GM10248 (cell line): ENCODE measurements at places on chromosomes 5 and 9.
A peak's percentile ranks its signal among the peaks of the same experiment; 100 is the strongest.

- DNase-seq, result no peak
Observed at GRCh38 chr9:137691646-137692351, 73.0 kb downstream of the EHMT1 start.

DNA sequence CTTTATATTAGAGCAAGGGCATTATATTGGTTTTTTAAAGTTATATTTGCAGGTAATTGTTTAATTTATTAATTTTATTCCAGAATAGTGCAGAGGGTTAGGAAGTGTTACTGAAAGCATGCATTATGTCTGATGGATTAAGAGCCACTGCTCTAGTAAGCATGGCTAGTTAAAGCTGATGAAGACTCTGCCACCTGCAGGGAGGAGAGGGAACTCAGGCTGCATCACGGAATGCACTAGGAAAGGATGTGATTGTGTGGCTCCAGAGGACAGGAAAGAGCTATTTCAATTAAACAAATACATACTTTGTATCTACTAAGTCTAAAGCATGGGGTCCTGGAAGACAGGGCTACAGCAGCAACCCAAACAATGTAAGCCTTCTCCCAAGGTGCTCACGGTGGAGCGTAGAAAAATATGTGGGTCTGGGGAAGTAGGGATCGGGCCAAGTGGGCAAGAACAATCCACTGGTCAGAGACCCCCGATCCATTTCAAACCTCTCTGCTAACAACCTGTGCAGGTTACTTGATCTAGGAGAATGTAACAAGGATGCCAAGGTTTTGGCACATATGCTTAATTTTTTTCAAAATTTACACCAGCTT, 15.3 kb upstream of the GRXCR2 start:
- no peak for DNase-seq

DNA sequence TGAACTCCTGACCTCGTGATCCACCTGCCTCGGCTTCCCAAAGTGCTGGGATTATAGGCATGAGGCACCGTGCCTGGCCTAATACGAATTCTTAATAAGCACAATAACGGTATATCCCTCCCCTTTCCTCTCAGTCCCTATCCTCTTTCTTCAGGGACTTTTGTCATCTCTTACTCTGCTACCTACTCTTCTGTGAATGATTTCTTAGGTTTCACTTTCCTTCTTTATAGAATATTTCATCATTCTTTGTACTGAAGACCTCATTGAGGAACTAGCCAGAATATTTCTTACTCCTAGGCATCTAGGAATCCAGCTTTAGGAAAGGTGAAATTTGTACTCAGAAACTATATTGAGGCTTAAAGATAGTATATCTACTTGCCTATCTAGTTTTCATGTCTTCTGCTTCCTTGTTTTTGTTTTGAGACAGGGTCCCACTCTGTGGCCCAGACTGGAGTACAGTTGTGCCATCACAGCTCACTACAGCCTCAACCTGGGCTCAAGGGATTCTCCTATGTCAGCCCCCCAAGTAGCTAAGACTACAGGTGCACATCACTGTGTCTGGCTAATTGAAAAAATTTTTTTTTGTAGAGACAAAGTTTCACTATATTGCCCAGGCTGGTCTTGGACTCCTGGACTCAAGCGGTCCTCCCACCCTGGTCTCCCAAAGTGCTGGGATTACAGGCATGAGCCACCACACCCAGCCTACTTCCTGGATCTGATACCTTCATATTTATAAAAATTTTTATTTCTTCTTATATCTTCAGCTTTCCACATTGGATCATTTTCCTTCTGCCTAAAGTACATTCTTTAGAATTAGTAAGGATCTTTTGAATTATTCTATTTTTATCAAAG, 69.7 kb downstream of the GPBP1 start:
- DNase-seq, result peak; percentile 38

DNA sequence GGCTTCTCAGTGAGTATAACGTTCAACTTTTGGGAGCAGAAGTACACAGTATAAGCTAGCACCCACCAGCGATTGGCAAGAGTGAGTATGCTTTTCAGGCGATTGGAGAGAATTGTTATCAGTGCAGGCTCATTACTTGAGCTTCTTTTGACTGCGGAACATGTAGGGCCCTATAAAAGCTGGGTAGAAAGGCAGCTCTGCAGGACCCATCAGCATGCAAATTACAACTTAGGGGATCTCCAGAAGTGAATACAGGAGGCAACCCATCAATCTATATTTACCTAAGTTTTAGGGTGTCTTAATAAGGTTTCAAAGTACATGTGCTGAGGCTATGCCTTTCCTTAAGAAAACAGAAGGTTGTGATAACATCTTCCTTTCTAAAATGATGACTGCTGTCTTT, 225.0 kb downstream of the MLLT3 start:
- DNase-seq, result no peak

DNA sequence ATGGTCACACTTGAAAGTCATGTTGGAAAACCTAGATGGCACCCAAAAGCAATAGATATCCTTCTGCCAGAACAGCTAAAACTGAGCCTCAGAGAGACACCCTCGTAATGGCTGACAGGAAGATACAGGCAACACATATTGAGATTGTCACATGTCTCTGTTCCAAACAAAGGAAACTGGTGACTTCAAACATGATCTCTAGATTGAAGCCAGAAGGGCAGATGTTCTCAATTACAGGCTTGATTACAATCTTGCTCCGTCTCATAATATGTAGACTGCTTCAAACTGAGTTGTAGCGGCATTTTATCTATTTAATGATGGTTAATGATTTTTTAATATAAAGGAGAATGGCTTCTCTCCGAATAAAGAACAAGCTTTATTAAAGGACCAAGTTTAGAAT, 774.3 kb downstream of the KCTD16 start:
- DNase-seq, result no peak

DNA sequence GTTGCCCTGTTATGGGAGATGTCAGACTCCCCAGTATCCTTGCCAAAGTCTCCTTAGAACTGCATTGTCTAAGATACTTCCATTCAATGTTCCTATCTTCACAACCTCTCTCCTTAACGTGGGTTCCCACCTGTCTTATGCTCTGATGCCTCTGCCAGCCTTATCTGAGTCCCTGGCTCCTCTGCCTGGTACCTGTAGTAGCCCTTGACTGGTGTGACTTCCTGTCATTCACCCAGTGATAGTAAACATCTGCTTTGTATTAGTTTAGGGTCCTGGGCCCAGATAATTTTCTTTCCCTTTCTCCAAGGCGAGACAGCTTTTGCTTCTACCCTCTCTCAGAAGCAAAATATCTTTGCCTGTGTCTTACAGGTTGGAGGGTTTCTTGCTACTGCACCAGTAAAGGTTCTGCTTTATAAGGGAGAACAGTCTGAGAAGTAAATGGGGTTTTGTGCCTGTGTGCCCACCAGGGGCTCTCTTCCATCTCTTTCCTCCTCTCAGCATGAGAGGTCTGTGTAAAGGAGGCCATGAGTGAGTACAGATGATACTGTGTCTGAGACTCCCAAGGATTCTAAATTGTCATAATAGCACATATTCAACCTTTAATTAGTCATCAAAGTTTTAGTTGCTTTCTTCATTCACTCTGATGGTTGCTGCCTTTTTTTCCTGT, 220.8 kb downstream of the PRR16 start:
- no peak for DNase-seq

GRCh38 chr5:59021286-59021673, 438.4 kb downstream of the RAB3C start:
- no peak for DNase-seq

DNA sequence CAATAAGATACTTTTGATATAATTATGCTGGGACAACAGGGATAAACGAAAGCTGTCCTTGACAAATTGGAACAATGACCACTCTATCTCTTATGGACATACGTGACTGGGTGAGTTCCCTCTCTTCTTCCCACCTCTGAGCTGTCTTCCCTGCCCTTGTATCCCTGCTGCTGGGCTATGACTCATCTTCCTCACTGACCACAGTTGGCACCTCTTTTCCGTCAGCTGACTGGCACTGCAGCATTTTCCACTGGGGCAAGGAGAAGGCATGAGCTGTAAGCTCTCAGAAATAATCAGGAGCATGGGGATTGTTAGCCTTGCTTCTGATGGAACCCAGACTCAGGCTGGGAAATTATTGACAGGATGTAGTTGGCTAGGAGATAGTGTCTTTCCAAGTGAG, 48.7 kb downstream of the PCSK1 start:
- no peak for DNase-seq

DNA sequence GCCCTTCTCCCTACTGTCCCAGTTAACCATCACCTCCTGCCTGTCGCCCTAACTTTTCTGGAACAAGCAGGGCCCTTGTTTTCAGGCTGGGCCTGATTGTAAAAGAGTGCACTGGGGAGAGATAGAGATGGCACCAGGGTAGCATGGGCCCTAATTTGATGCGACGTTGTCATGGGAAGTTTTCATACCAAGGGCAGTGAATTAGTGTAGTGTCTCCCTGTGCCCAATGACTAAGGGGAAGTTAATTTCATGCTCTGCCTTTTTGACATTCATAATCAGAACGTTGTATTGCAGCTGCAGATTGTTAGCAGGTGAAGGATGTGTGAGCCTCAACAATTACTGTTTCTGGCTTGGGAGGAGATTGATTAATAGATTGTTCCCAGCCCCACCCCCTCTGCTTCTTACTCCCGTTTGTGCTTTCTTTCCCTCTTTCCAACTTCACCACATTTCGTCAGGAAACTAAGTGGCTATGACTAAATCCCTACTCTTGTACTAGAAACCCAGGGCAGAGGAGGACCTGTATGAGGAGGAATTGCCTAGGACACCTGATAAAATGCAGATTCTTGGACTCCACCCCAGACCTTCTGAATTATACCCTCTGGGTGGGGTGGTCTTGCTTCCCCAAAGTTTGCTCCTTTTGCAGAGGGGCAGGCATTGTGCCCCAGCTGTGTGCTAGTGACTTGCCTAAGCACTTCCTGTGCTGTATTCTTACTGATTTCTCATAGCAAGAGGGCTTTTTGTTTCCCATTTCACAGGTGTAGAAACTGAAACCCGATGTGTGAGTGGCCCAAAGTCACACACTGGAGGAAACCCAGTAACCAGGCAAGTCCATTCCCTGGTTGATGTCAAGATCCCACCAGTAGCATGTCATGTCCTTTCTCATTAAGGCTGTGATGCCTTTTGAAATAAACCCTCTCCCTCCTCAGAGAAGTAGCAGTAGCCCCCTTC, 56.3 kb downstream of the DAB2IP start:
- DNase-seq, result peak; percentile 69

GRCh38 chr9:103941104-103941503, 153.0 kb upstream of the SMC2 start:
- DNase-seq, result no peak

- DNase-seq, result no peak
Observed at GRCh38 chr5:40224421-40224820, 455.3 kb upstream of the PTGER4 start.

- DNase-seq, result no peak
Observed at GRCh38 chr9:69976152-69976551, 67.5 kb upstream of the MAMDC2 start.

DNA sequence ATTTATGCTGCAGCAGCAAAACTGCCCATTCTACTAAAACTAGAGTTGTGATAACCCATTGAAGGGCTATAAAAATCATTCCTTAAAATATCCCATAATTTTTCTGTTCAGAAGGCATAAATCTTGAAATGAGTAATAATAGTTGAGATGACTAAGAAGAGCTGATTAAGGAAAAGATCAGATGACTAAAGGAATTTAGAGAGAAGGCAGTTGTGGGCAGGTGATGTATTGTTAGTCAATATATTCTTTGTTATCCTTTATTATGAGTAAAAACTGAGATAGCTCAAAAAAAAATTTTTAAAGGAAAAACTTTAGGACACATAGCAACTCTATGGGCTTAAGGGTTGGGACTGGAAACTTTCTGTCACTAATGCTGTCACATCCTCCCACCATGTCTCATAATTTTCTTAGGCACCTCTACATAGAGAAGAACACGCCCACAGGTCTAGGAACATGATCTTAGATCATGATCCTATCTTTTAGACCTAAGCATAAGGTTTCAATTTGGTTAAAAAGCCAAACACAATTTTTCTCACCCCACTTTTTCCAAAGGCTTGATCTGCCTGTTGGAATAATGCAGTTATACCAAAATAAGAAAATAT, 597.5 kb upstream of the MEF2C start:
- DNase-seq, result no peak

GRCh38 chr9:124228516-124228915, 29.2 kb upstream of the NEK6 start:
- no peak for DNase-seq

DNA sequence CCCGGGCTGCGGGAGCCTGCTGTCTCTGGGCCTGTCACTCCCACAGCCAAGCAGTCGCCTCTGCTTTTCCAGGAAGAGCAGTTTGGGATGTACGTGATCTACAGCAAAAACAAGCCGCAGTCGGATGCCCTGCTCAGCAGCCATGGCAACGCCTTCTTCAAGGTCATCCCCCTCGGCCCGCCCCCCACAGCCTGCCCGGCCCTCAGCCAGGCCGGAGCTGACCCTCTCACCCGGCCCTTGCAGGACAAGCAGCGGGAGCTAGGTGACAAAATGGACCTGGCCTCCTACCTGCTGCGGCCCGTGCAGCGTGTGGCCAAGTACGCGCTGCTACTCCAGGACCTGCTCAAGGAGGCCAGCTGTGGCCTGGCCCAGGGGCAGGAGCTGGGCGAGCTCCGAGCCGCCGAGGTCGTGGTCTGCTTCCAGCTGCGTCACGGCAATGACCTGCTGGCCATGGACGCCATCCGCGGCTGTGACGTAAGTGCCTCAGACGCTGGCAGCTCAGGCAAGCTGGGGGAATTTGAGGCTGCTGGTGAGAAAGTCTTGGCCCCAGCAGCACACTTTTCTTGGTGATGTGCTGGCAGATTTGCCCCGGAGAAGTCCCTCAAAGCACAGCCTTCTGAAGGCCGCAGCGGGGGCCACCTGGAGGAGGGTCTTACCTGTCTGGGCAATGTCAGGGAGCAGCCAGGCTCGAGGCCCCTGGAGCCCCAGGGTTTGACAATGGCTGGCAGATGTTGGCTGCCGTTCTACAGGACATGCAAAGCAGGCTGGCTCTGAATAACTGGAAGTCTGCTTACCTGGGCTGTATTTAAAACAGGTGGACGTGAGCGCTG, 20.1 kb upstream of the LRRC14B start:
- DNase-seq, result no peak

GRCh38 chr5:139246394-139246793, 47.1 kb upstream of the MATR3 start:
- peak; percentile 42 for DNase-seq

- peak; percentile 57 for DNase-seq
Observed at GRCh38 chr9:91036826-91037510, 235.3 kb downstream of the SYK start.

DNA sequence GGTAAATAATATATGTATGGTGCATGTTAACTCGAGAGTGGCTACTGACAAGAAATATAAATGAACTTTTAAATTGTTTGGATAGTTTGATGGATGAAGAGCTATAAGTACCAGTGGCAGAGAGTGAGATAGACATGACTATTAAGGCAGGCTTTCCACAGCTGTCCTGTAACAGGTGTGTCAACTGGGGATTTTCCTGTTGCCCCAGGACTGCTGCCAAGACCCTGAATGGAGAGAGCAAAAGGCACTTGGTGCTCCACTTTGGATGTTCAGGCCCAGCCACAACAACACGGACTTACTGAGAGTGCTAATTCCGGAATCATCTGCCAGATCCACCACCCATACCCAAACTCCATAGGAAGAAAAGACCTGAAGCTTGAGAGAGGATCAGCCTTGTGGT, 215.1 kb downstream of the SEC61B start:
- DNase-seq, result no peak

GRCh38 chr5:170312301-170312595, 14.7 kb upstream of the LCP2 start:
- DNase-seq, result no peak
